ENCODE measurements at places on chromosomes 2 and 18.

DNA sequence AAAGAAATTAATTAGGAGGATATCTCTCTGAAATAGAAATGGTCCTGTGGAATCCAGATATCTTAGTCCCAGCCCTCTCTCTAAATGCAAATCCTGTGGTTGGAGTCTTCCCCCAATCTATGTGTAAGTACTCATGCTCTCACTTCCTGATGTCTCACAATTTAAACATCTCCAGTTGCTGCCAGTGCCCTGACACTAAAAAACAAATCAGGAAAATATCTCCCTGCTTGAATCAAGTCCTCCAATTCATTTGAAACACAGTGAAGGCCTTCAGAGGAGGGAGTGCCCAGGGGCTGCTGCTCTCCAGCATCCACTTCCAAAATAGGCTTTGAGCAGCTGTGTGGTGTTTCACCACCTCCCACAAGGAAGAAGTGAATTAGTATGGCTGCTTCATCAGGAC lies 413.8 kb downstream of the RAD51AP2 start:
- no peak for DNase-seq

GRCh38 chr18:38801640-38802039 lies 1236.0 kb upstream of the CELF4 start:
- DNase-seq = no peak

GRCh38 chr2:195961873-195962272 lies 106.8 kb downstream of the DNAH7 start:
- DNase-seq = no peak

DNA sequence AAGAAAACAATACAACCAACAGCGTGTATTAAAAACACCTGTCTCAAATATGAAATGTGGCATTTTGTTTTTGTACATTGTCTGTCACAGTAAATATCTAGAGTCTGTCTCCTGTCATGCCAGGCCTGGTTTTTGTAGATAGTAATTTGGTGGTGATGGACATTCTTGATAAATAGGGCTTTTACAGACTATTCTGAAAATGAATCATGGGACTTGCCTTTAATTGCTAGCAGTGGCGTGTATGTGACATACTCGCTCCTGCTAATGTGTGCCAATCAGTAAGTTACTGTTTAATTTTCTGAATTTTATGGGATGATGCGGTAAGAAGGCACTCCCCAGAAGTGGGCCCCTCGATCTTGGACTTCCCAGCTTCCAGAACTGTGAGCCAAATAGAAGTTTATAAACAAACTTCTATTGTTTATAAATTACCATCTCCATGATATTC lies 83.7 kb downstream of the TANC1 start:
- DNase-seq = no peak

- DNase-seq = no peak
Measured at GRCh38 chr2:85189606-85190270, 56.5 kb downstream of the TCF7L1 start.

DNA sequence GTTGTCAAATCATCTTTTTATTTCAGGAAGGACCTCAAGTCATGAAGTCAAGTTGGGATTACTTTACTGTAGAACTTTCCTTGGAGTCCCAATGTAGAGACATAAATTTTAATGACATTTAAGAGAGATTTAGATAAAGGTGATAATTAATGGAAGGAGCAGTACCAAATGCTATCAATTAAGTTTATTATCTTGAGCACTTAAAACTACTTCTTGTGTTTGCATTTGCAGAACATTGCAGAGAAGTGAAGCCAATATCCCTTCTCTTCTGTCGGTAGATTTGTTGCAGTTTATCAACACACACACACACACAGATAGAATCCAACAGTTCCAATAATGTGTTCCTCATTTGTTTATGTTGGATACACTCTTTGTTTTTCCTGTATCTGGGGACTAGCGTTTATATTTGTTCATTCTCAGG lies 570.7 kb downstream of the EPHA4 start:
- no peak for DNase-seq

GRCh38 chr18:68284236-68284780 lies 430.6 kb downstream of the TMX3 start:
- no peak for DNase-seq

GRCh38 chr18:73848656-73849055 lies 299.0 kb downstream of the FBXO15 start:
- DNase-seq = no peak

- DNase-seq = no peak
Measured at GRCh38 chr2:73759285-73759764, 20.6 kb downstream of the DUSP11 start.

GRCh38 chr18:75830828-75831227 lies 403.3 kb upstream of the SMIM21 start:
- DNase-seq = no peak

DNA sequence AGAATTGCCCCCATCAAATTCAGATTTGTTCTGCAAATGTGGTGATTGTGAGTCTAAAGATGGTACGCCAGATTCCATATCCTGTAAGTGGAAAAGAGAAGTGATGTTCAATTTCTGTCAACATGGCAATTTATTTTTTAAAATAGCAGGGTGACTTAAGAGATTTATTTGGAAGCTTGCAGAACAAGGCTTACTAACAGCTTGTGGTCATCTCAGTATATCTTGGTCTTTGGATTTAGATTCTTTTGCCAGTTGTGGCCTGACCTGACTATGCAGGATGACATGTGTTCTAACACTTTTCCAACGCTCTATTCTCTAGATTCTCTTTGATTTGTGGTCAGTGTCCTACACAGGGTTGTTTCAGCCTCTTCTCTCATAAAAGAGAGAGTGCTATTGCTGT lies 74.4 kb downstream of the MAP3K20 start:
- DNase-seq = no peak

Data from stimulated activated CD4-positive, alpha-beta T cell treated with anti-CD3 and anti-CD28 coated beads, TNF-alpha, amount 100 ng/mL, for 1 hour (primary cell).